ENCODE measurements at places on chromosomes 13 and 19. TPM values are rescaled to one million over a fixed set of nuclear protein-coding genes. Genes with fewer than 3 reads are reported as not detected.

The VAV1 gene
- total RNA-seq: 7.6 TPM

The ZNF763 gene
- total RNA-seq: not detected

The IRGC gene
- not detected for total RNA-seq

The ZNF547 gene
- total RNA-seq: 1.7 TPM

The MISP gene
- 86.8 TPM for total RNA-seq

The ZNF737 gene
- total RNA-seq: 0.08 TPM

The KCNN4 gene
- 57.6 TPM for total RNA-seq

The ANGPTL8 gene
- not detected for total RNA-seq

The OR7D4 gene
- total RNA-seq: not detected

The PRRG2 gene
- 0.93 TPM for total RNA-seq

The DACT3 gene
- total RNA-seq: 0.22 TPM

The WDR83 gene
- 10.0 TPM for total RNA-seq

The GADD45GIP1 gene
- total RNA-seq: 50.9 TPM

The CYP2A7 gene
- not detected for total RNA-seq

The RNF225 gene
- total RNA-seq: not detected

The CYP2F1 gene
- not detected for total RNA-seq

The DHDH gene
- 1.7 TPM for total RNA-seq

The KPNA3 gene
- total RNA-seq: 31.7 TPM

The LAIR1 gene
- total RNA-seq: not detected

The TMEM145 gene
- 3.6 TPM for total RNA-seq

The N4BP2L1 gene
- 0.25 TPM for total RNA-seq

The PCDH20 gene
- total RNA-seq: not detected

The BSPH1 gene
- not detected for total RNA-seq

The CCDC70 gene
- not detected for total RNA-seq

The PSG2 gene
- total RNA-seq: not detected

The SELENOW gene
- total RNA-seq: 150 TPM

The MCOLN1 gene
- 13.3 TPM for total RNA-seq

The CYP4F2 gene
- 0.14 TPM for total RNA-seq

The TNNT1 gene
- total RNA-seq: 130 TPM

The KLK14 gene
- total RNA-seq: 0.71 TPM

The DCT gene
- not detected for total RNA-seq

The NUMBL gene
- total RNA-seq: 77.5 TPM

The ZNF665 gene
- not detected for total RNA-seq

The ZNF99 gene
- not detected for total RNA-seq

The IFNL4 gene
- total RNA-seq: not detected

The GRIK5 gene
- 0.43 TPM for total RNA-seq

The MPHOSPH8 gene
- total RNA-seq: 12.5 TPM

The FPR1 gene
- total RNA-seq: 0.11 TPM

The SPTBN4 gene
- 0.77 TPM for total RNA-seq

The SIGLEC12 gene
- total RNA-seq: not detected

The AMH gene
- total RNA-seq: 16.0 TPM

The CKM gene
- total RNA-seq: not detected

The ZNF845 gene
- 4.3 TPM for total RNA-seq

The LENG9 gene
- 4.8 TPM for total RNA-seq

The ADGRE1 gene
- total RNA-seq: 3.8 TPM

The CARS2 gene
- 56.4 TPM for total RNA-seq

The PEAK3 gene
- total RNA-seq: 0.05 TPM

The KLK10 gene
- total RNA-seq: 0.45 TPM

The SOX21 gene
- 0.82 TPM for total RNA-seq

The PSPN gene
- 1.0 TPM for total RNA-seq

The FCAR gene
- total RNA-seq: not detected

The NPAS1 gene
- 7.0 TPM for total RNA-seq
